ENCODE measurements at places on chromosomes 12 and 14.
A peak's percentile ranks its signal among the peaks of the same experiment; 100 is the strongest.

GRCh38 chr12:92574051-92574783, 128.6 kb upstream of the PLEKHG7 start:
- DNase-seq: peak; percentile 48

GRCh38 chr14:72822946-72823611, 70.8 kb downstream of the DPF3 start:
- no peak for DNase-seq

DNA sequence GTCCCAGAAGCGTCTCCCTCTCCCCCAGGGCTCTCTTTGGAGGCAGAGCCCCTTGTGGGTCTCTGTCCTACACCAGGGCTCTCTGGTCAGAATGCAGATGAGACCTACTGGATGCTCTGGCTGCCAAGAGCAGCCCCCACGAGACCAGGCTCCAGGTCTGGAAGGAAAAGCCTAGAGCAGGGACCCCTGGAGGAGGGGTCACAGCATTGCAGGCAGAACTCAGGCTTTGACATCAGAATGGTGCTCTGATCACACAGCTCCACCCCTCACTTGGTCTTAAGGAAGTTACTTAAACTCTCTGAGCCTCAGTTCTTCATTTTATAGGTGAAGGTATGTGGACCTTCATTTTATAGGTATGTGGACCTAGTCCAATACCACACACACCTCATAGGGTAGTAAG, 83.1 kb downstream of the ARL6IP4 start:
- peak; percentile 45 for DNase-seq

- no peak for DNase-seq
Observed at GRCh38 chr12:103198499-103198898, 241.0 kb downstream of the ASCL1 start.

DNA sequence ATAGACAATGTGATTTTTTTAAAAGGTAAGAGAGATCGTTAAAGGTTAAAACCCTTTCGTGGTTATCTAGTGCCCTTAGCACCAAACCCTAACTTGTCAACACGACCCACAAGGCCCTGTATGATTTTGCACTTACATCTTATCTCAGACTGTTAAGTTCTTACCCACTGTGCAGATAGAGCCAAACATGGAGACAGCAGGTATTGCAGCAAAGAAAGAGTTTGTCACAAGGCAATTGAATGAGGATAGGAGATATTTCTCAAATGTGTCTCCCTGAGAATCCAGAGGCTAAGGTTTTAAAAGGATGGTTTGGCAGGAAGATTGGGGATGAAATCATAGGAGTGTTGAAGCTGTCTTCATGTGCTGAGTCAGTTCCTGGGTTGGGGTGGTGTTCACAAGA, 313.4 kb downstream of the AEBP2 start:
- DNase-seq: no peak

DNA sequence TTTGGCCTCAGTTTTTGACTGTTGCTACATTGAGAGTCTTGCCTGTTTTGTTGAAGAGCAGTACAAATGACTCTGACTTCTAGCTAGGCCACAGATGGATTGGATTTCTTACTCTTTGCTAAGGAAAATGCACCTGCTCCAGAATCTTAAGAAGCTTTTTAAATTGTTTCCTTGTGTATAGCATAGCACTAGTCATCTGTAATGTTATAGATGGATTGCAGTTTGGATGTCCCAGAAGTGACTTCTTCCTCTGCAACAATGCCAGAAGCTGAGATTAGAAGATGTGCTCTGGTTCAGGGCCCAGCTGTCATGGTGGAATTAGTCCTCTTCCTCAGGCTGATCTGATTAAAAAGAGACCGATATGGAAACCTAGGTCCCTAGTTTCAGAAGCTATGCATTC, 67.9 kb downstream of the DAAM1 start:
- DNase-seq: no peak

GRCh38 chr14:93938751-93939303, 11.7 kb downstream of the FAM181A start:
- DNase-seq: no peak

DNA sequence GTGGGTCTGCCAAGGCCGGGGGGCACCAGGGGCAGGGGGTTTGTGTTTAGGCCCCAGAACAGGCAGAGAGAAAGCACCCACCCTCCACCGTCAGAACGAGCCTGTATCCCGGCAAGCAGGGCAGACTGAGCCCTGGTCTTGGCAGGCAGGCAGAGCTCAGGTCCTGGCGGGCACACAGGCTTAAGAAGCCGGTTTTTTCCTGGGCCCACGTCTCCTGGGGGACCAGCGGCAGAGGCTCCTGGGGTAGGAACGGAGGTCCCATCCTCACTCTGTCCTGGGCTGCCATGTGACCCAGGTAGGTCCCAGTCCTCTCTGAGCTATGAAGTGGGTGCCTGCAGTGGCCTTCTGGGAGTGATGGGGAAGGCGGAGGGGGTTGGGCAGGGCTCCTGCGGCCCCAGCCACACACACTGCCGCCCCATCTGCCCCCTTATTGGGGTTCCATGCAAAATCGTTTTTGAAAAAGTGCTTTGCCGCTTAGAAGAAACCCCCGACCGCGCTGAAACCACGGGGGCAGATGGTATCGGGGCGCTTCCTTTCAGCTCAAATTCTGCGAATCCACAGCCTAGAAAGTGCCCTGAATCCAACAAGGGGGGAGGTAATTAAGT, 24.2 kb downstream of the SH2B3 start:
- DNase-seq: no peak

DNA sequence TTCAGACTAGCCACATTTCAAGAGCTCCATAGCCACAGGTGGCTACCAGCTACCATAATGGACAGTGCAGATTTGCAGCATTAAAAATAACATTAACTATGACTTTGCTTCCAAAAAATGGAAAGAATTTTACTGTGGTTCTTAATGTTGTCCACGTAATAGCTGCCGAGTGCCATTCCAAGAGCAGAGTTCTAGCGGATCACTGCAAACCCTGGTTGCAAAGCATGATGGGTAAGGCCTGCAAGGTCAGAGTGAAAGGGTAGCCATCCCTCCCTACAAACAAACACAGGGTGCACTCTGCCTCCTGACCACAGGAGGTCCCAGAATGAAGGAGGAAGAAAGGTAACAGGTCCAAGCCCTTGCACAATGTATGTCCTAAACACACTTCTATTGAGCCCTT, 157.6 kb downstream of the DPF3 start:
- peak; percentile 38 for DNase-seq

DNA sequence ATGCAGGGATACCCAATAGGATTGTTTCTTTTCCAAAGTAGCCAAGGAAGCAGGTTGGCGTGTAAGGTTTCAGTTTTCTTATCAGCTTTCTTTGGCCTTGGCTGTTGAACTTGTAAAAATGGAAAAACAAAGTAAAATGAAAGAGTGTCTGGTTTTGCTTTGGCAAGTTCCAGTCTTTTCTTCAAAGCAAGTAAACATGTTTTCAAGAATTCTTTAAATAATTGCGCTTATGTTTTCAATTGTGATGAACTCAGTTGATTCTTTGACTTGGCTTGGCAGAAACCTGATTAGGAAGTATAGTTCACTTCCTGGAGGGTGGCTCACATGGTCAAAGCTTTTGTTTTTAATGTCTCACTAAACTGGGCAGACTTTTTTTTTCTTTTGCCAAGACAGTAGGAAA, 112.2 kb upstream of the USP44 start:
- no peak for DNase-seq

DNA sequence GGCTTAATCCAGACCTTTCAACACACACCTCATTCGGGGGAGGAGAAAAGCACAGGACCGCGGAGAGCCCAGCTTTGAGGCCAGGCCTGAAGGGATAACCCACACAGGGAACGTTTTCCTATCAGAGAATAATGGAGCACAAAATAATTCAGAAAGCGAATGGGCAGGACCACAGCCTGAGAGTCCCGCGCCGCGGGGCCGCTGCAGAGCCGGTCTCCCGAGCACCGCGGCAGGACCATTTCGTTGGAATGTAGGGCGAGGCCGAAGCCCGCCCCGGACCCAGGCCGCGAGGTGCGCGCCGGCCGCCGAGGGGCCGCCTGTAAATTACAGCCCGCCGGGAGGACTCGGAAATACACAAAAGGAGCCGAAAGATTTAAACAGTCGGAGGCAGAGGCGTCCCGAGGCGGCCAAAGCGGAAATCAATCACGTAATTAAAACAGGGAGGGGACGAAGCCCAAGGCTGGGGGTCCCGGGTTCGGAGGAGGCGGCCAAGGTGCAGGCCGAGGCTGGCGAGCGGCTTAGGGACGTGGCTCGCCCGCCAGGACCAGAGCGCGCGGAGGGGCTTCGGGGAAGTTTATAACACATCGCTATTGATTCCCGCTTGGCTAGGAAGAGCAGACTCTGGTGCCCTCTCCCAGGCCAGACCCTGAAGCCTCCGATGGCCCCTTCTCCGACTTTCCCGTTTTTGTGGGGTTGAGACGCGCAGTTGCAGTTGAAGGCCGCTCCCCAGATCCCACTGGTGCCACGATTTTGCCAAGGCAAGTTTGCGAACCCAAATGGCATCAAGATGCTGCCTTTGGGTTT, 6.3 kb upstream of the HOXC4 start:
- no peak for DNase-seq

- DNase-seq: no peak
Observed at GRCh38 chr14:54052696-54053385, 96.2 kb upstream of the BMP4 start.

DNA sequence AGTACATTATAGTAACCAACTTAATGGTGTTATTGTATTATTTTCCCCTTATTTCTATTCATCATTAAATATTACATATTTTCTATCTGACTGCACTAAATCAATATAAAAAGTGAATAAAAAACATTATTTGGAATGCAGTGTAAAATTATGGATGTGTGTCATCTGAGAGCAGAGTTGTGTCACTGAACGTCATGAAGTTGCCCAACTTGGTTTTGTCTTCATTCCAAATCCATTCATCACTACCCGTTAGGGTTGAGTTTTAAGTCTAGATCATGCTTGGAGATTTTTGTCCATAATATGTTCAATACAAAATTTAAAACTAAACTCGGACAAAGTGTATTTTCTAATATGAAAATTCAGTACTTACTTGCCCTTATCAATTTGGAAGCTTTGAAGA, 16.1 kb downstream of the KLRF1 start:
- no peak for DNase-seq

DNA sequence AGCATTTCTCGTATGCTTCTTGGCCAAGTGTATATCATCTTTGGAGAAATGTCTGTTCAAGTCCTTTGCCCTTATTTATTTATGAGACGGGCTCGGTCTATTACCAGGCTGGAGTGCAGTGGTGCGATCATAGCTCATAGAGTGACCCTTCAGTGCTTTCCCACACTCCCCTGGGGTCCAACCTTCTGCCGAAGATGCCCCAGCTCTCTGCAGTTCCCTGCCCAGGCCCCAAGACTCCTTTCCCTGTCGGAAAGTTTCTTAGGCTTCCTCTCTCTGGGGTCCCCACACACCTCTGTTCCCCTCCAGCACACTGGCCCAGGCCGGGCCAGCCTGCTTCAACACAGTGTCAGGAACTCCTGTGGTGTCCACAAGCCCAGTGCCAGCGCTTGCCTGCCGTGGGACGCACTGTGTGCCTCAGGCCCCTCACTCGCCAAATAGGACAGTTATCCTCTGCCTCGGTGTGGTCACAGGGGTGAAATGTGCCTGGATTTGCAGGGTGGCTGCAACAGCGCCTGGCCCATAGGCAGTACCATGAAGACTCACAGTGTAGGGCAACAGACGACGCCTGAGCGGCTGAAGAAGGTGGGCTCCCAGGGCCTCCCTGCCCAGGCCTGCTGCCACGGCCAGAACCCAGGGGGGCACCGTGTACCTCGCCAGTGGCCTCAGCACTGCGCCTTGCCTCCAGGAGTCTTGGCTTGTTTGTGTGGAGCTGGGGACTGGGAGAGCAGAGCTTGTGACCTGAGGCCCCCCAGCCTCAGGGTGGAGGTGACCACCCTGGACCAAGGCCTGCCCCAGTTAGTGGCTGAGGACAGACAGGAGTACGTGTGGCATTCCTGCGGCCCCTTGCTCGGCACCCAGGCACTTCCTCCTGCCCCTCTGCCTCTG, 4.9 kb upstream of the ASPG start:
- DNase-seq: no peak

GRCh38 chr14:50012644-50013043, 103.7 kb downstream of the VCPKMT start:
- no peak for DNase-seq

DNA sequence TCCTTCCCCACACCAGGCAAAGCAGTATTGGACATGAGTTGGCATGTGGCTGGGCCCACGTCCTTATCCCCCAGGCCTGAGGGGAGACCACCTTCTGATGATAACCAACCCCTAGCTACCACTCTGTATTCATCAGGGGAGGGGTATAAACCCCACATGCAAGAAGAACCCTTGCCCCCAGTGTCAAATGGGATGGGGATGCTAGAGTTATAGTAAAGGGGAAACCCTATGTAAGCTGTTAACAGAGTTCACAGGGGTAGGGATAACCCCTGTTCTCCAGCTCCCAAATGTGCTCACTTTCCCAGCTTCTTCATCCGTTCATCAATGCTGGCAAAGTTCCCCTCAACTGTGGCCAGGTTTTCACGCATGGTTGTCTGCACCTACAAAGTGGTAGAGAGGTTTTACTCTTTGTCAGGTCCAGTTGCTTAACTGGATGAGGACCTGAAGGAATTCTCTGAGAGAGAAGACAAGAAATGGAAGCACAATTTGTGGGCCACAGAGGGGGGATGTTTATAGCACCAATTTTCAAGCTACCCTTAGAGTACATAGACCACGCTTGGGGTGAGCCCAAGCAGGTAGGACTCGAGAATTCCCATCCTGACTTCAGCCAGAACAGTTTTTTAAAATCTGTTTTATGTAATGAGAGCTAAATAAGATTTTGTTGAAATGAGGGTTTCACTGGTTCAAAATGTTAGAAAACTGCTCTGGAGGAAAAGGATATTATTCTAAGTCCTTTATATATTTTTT, 7.9 kb downstream of the MBD6 start:
- no peak for DNase-seq

DNA sequence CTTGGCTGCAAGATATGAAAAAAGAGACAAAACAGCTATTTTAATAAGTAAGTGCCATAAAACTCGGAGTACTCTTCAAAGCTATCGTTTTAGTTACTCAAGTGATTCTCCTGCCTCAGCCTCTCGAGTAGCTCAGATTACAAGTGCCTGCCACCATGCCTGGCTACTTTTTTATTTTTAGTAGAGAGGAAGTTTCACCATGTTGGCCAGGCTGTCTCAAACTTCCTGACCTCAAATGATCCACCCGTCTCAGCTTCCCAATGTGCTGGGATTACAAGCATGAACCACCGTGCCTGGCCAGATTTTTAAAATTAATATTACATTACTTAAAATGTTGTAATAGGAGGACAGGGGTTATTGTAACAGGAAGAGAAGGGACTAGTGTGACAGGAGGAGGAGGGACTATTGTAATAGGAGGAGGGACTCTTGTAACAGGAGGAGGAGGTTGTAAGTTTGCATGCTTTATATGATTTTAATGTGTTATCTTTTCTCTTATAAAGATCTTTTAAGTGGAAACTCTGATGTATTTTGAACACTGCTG, 61.3 kb downstream of the KITLG start:
- no peak for DNase-seq

- no peak for DNase-seq
Observed at GRCh38 chr12:27802511-27802910, 22.5 kb upstream of the MANSC4 start.

- no peak for DNase-seq
Observed at GRCh38 chr14:103136388-103137271, 13.4 kb downstream of the TNFAIP2 start.
